Thymus (tissue), 14 donors: ENCODE measurements at places on chromosomes 6 and 20.
A peak's percentile ranks its signal among the peaks of the same experiment; 100 is the strongest.

GRCh38 chr20:54200487-54201267 lies 7.2 kb upstream of the PFDN4 start:
- H3K27me3 ChIP-seq: no peaks in the 10 kb centered on the region
- no peaks in the 10 kb centered on the region for H3K36me3 ChIP-seq
- no peaks in the 10 kb centered on the region for H3K4me1 ChIP-seq
- no peak overlapping the region for H3K27ac ChIP-seq
- H3K4me3 ChIP-seq: no peak overlapping the region
- no peak for DNase-seq

DNA sequence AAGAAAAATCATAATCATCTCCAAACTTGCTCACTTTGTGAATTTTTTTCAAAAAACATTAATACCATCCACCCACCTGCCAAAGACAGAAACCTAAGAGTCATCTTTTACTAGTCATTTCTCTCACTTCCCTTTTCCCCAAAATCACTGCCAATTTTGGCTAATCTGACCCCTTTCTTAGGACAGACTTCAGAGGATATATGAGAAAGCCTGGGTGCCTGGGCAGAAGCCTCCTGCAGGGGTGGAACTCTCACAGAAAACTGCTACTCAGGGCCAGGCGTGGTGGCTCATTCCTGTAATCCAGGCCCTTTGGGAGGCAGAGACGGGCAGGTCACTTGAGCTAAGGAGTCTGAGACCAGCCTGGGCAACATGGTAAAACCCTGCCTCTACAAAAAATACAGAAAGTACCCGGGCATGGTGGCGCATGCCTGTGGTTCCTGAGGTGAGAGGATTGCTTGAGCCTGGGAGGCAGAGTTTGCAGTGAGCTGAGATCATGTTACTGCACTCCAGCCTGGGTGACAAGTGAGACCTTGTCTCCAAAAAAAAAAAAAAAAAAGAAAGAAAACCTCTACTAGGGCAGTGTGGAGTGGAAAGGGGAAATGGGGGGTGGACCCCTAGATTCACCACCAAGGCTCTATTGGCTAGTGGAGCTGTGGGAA lies 3.8 kb downstream of the DEK start:
- peaks cover 13% of the 10 kb centered on the region for H3K4me1 ChIP-seq
- no peak overlapping the region for H3K4me3 ChIP-seq
- peak overlapping the region; percentile 14 for H3K27ac ChIP-seq
- no peaks in the 10 kb centered on the region for H3K27me3 ChIP-seq

- no peak overlapping the region for H3K27ac ChIP-seq
- no peak for DNase-seq
- no peaks in the 10 kb centered on the region for H3K4me1 ChIP-seq
- peaks cover 15% of the 10 kb centered on the region for H3K27me3 ChIP-seq
- H3K36me3 ChIP-seq: no peaks in the 10 kb centered on the region
- no peak overlapping the region for H3K4me3 ChIP-seq
Measured at GRCh38 chr20:43893930-43894329, 20.7 kb upstream of the TOX2 start.

- no peak overlapping the region for H3K4me3 ChIP-seq
- no peaks in the 10 kb centered on the region for H3K27me3 ChIP-seq
- no peaks in the 10 kb centered on the region for H3K36me3 ChIP-seq
Measured at GRCh38 chr20:63150391-63150898, 65.5 kb downstream of the YTHDF1 start.

DNA sequence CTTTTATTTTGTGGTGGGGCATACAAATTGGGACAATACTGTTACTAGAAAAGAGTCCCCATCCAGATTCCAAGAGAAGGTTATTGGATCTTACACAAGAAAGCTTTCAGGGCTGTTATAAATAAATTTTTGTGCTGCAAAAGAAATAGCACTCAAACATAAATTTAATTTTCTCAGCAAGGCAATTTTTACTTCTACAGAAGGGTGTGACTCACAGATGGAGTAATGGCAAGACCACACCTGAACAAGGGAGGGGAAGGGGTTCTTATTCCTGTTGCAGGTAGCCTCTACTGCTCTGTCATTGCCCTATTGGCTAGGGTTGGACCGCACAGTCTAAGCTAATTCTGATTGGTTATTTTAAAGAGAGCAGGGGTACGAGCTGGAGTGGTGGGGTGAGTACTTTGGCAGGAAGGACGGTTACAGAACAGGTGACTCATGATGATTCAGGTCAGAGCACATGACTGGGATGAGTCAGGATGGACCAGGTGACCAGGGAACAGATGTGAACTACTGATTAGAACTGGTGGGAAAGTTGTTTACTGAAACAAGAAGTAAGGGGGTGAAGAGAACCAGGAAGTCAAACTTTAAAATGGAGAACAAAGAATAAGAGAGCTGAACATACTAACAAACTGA lies 41.1 kb downstream of the CNR1 start:
- H3K27ac ChIP-seq: no peak overlapping the region
- H3K4me1 ChIP-seq: no peaks in the 10 kb centered on the region
- H3K36me3 ChIP-seq: no peaks in the 10 kb centered on the region
- no peak for DNase-seq
- no peaks in the 10 kb centered on the region for H3K27me3 ChIP-seq
- no peak overlapping the region for H3K4me3 ChIP-seq

- no peaks in the 10 kb centered on the region for H3K4me1 ChIP-seq
- no peak overlapping the region for H3K27ac ChIP-seq
- H3K4me3 ChIP-seq: no peak overlapping the region
- H3K36me3 ChIP-seq: no peaks in the 10 kb centered on the region
Measured at GRCh38 chr6:32551410-32551809, 21.3 kb upstream of the HLA-DRB5 start.
